ENCODE measurements at places on chromosomes 2 and 18. TPM values are rescaled to one million over a fixed set of nuclear protein-coding genes. Genes with fewer than 3 reads are reported as not detected.

DNA sequence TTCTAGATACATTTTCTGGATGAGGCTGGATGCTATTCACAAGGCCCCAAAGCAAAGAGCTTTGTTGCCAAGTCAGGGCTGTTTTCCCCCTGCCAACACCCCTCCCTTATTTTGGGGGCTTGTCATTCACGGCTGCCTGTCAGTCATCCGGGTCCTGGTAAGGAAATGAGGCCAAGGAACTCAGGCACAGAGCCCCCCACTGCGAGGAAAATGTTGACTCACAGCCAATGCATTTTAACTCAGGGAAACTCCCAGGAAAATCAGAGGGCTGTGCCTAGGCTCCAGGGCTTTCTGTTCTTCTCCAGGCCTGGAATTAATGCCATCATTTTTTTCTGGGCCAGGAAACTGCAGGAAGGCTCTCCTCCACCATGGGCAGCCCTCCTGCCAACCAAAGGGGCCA, 241.1 kb downstream of the SMAD2 start:
- DNase-seq: no peak

- DNase-seq: peak; percentile 89
Measured at GRCh38 chr2:240237609-240238174, 97.2 kb upstream of the OTOS start.

- DNase-seq: peak; percentile 71
Measured at GRCh38 chr18:40249390-40250080, 1705.5 kb upstream of the PIK3C3 start.

DNA sequence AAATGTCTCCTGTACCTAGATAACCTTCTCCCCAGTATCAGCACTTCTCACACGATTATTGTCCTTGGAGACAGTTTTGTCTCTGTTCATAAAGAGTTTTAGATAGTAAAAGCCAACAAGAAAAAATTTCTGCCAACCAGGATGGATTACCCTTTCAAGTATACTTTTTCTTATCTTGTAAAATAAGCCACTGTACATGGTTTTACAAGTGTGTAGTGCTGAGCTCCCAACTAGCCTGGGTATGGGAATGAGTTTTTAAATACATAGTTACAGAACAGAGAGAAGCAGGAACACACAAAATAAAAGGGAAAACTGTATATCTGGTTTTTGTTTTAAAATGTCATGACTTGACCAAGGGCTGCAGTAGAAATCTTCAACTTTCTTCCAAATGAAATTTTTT, 76.7 kb downstream of the C18orf54 start:
- no peak for DNase-seq

GRCh38 chr2:178834086-178834485, 26.9 kb upstream of the TTN start:
- no peak for DNase-seq

DNA sequence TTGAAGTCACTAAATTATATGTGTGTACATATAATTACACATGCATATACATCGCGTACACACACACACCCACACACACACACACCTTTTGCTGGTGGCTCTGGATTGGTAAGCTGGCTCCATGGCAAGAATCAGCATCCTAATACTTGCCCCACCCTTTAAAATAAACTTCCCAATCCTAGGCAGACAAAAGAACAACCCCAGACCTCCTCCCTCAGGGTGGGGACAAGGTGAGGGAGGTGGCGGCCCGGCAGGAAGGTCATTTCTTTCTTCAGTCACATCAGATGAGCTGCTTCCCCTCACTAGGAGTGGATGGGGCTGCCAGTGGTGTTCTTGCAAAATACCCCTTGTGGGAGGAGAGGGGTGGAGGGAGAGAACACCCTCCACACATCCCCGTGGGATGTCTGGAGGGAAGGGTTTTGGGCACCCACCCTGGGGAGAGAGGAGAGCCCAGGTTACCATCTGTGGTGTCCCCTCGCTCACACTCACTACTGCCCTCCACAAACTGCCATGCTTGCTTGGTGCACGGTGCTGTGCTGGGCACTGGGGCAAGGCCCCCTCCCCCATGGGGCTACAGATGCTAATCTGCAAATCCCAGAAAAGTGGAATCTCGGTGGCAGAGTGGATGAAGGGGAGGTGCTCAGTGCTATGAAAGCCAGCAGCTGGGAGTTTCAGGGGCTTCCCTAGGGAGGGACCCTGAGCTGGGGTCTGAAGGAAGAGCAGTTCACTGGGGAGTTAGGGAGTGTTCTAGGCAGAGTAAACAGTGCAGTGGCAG, 64.0 kb downstream of the ODC1 start:
- DNase-seq: no peak

GRCh38 chr2:205217004-205217403, 465.3 kb upstream of the NRP2 start:
- no peak for DNase-seq

GRCh38 chr2:51778806-51779205, 746.9 kb upstream of the NRXN1 start:
- DNase-seq: no peak

DNA sequence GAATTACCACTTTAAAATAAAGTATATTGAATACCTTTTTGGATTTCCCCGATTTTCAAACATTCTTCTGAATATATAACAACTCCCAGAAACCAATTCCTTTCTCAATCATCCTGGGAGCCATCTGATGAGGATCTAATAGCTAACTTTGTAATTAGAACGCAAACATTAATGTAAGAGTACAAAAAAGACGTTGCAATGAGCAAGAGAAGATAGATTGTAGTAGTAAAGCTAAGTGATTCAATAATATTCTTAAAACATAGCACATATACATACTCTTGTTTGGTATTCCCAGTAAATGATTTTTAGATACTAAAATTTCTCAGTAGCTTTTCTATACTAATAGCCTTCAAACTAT, 1.1 kb downstream of the ABCA12 start:
- no peak for DNase-seq

DNA sequence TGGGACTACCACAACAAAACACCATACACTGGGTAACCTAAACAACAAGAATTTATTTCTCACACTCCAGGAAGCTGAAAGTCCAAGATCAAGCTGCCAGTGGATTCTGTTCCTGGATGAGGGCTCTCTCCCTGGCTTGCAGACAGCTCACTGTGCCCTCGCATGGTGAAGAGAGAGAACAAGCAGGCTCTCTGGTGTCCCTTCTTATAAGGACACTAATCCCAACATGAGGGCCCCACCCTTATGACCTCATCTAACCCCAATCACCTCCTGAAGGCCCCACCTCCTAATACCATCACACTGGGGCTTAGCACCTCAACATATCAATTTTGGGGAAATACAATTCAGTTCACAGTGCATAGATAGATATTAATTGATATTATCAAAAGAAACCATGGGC, 83.5 kb downstream of the BIN1 start:
- DNase-seq: no peak

GRCh38 chr2:21103274-21103891, 20.4 kb upstream of the TDRD15 start:
- DNase-seq: no peak

Gene SULT1C4
- not detected for total RNA-seq

Gene ATP6V1B1
- not detected for total RNA-seq

Gene RGPD3
- total RNA-seq: 0.26 TPM

Gene UGT1A3
- total RNA-seq: not detected

Gene MLPH
- 14.7 TPM for total RNA-seq

Gene MAL
- total RNA-seq: 11.0 TPM

Measured in bronchial epithelial cell (primary cell).